ENCODE measurements at places on chromosomes 1 and 21.
A peak's percentile ranks its signal among the peaks of the same experiment; 100 is the strongest.

GRCh38 chr1:241947354-241947753, 10.2 kb upstream of the BECN2 start:
- no peaks in the 10 kb centered on the region for H3K27me3 ChIP-seq
- H3K4me3 ChIP-seq: no peak overlapping the region
- no peaks in the 10 kb centered on the region for H3K36me3 ChIP-seq
- H3K4me1 ChIP-seq: no peaks in the 10 kb centered on the region
- H3K27ac ChIP-seq: no peak overlapping the region

DNA sequence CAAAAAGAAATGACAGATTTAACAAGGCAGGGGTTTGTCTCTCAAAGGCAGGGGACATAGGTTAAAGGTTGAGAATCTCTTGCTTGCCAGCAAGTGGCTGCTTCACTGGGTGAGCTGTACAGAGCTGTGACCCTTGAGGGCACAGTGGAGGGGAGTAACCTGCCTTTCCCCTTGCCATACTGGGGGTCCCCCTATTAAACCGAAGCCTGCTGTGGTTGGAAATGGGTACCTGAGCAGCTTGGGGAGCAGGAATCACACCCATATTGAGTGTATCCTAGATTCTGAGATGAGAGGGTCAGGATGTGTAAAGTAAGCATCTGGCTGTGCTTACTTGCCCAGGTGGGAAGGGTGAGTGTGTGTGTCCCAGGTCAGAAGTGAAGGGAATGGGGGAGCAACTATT, 31.8 kb downstream of the WNT4 start:
- H3K27me3 ChIP-seq: no peaks in the 10 kb centered on the region
- H3K36me3 ChIP-seq: peaks cover 49% of the 10 kb centered on the region
- no peak for DNase-seq
- H3K27ac ChIP-seq: no peak overlapping the region

- peaks cover 4% of the 10 kb centered on the region for H3K4me1 ChIP-seq
- DNase-seq: no peak
- H3K4me3 ChIP-seq: no peak overlapping the region
- no peak overlapping the region for H3K27ac ChIP-seq
- no peaks in the 10 kb centered on the region for H3K27me3 ChIP-seq
- H3K36me3 ChIP-seq: no peaks in the 10 kb centered on the region
Measured at GRCh38 chr1:59156051-59156450, 140.8 kb upstream of the FGGY start.

- H3K27me3 ChIP-seq: no peaks in the 10 kb centered on the region
- H3K36me3 ChIP-seq: no peaks in the 10 kb centered on the region
- H3K27ac ChIP-seq: no peak overlapping the region
- no peak overlapping the region for H3K4me3 ChIP-seq
- H3K4me1 ChIP-seq: no peaks in the 10 kb centered on the region
Measured at GRCh38 chr1:24207709-24208108, 20.6 kb upstream of the IFNLR1 start.

DNA sequence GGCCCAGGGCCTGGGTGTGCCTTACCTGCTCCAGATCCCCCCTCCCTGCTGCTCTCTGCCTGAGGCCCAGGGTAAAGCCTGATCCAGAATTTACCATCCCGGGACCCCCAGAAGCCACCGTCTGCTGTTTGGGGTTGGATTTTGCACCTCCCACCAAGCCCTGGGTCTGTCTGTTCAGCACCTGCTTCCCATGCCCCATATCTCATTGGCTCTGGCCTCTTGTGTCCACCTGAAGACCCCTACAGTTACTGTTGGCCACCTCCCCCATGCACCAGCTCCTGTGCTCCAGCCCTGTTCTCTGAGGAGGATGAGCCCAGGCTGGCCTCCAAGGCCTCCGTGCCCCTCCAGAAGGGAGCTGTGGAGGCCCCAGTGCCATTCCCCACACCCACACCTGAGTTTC, 113.9 kb downstream of the GRIK3 start:
- DNase-seq: no peak
- no peaks in the 10 kb centered on the region for H3K36me3 ChIP-seq
- no peak overlapping the region for H3K4me3 ChIP-seq
- no peaks in the 10 kb centered on the region for H3K4me1 ChIP-seq

DNA sequence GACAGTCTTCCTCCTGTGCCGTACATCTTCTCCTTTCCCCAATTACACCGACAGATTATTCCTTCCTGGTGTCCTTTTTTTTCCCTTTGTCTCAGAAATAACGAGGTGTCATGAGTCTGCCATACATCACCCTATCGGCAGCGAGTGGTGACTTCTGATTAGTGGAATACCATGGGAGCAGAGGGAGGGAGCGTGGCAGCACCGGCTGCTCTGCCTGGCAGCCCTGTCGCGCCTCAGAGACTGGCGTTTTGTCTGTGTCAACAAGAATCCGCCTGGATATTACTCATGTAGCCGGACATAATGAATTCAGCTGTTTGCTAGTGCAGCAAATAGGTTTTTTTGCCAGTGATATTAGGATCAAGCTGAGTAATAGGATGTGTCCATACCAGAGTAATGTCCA, 51.8 kb downstream of the UTP25 start:
- H3K4me1 ChIP-seq: no peaks in the 10 kb centered on the region
- peaks cover 16% of the 10 kb centered on the region for H3K27me3 ChIP-seq
- DNase-seq: no peak
- H3K4me3 ChIP-seq: no peak overlapping the region
- H3K27ac ChIP-seq: no peak overlapping the region

- H3K36me3 ChIP-seq: no peaks in the 10 kb centered on the region
- no peaks in the 10 kb centered on the region for H3K27me3 ChIP-seq
- H3K27ac ChIP-seq: no peak overlapping the region
- peaks cover 46% of the 10 kb centered on the region for H3K4me1 ChIP-seq
Measured at GRCh38 chr1:24849672-24850295, 80.3 kb downstream of the RUNX3 start.

DNA sequence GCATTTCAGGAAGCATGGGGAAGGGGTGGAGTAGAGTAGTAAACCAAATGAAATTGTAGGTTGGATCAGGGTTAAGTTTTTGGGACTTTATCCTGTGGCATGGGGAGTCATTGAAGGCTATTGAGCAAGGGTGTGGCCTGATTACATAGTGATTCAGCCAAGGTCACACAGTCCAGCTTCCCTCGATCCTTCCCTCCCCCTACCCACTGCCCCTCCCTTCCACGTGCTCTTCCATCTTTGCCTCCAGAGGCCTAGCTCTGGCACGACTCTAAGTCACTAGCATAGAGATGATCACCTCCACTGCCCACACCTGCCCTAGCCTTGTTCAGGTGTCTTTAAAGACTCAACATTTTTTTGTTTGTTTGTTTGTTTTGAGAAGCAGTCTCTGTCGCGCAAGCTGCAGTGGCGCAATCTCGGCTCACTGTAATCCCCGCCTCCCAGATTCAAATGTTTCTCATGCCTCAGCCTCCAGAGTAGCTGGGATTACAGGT, 37.2 kb upstream of the SLC9A1 start:
- H3K27ac ChIP-seq: no peak overlapping the region
- no peaks in the 10 kb centered on the region for H3K27me3 ChIP-seq
- H3K36me3 ChIP-seq: no peaks in the 10 kb centered on the region

DNA sequence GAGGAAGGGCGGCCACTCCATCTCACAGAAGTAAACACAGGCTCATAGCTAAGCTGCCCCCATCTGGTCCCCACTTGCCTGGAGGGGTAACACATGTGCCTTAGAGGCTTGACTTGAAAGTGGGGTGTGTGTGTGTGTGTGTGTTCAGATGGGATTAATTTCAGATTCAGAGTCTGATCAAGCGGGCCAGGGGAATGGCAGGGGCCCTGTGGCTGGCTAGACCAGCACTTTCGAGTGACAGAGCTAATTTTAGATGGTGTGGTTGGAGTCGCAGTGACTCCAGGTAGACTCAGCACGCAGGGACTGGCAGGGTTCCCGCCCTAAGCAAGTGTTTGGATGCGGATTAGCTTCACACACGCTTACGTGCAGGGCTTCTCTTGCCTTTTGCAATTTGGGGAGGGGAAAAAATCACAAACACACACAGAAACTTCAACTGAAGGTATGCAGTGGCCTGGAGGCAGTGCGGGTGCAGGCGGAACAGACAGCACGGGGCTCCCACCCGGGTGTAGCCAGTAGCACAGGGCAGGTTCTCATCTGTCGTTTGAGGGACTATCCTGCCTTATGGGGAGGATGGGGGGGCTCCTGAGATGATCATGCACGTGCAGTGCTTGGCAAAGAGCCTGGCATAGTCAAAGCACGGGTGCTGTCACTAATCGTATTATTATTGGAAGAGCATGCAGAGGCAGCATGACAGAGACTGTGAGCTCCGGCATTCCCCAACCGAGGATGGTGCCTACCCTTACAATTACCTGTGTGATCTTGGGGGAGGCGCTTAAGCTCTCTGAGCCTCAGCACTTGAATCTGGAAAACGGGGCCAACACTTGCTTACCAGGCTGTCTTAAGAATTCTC, 1.3 kb downstream of the EDN2 start:
- no peak overlapping the region for H3K4me3 ChIP-seq
- peaks cover 9% of the 10 kb centered on the region for H3K4me1 ChIP-seq
- no peaks in the 10 kb centered on the region for H3K27me3 ChIP-seq
- no peak for DNase-seq
- no peak overlapping the region for H3K27ac ChIP-seq

- no peaks in the 10 kb centered on the region for H3K27me3 ChIP-seq
- DNase-seq: no peak
- no peaks in the 10 kb centered on the region for H3K4me1 ChIP-seq
Measured at GRCh38 chr1:162230096-162230495, 146.6 kb downstream of the SPATA46 start.

DNA sequence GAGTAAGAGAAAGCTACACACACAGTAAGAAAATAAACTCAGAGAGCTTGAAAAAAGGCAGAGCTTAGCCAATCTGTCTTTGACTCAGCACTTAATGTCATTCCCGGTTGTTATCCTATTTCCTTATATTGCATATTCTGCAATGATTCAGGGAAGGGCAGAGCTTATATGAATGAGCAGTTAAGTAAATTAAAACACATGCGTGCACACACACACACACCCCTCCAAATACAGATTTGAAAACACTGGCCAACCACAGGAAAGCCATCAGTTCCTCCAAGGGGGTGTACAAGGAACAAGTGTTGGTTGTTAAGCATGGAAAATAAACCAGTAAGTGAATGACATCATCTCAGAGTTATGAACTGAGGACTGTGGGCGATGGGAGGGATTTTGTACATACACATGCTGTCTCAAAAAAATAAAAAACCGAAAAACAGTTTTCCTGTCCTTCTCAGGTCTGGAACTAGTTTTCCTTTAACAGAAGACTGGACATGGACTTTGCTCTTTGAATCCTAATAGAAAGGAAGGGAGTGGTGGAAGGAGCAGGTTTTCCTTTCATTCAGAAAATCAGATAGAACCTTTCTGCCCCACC, 1.0 kb downstream of the IQGAP3 start:
- no peaks in the 10 kb centered on the region for H3K27me3 ChIP-seq
- H3K4me1 ChIP-seq: peaks cover 21% of the 10 kb centered on the region
- peak; percentile 28 for DNase-seq
- peak overlapping the region; percentile 71 for H3K4me3 ChIP-seq
- no peak overlapping the region for H3K27ac ChIP-seq

- DNase-seq: no peak
- H3K4me3 ChIP-seq: no peak overlapping the region
- H3K27me3 ChIP-seq: peaks cover 6% of the 10 kb centered on the region
- H3K36me3 ChIP-seq: no peaks in the 10 kb centered on the region
Measured at GRCh38 chr1:6956488-6957159, 171.4 kb downstream of the CAMTA1 start.

DNA sequence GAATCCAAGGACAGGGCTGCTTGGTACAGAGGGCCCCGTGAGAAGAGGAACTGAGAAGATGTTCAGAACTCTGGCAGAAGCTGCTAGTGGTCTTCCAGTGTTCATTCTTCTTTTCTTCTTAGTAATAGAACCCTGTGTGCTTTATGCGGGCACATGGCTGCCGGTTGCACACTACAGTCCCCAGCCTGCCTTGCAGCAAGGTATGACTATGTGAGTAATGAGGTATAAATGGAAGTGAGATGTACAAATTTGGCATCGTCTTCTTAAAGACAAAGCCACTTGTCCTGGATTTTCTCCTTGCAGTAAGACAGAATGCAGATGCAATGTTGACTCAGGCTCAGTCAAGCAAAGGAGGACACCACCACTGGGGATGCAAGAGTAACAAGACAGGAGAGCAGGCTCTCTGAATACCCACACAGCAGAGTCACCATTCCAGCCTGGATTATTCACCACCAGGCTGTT, 15.0 kb upstream of the ATP1B1 start:
- no peak overlapping the region for H3K4me3 ChIP-seq
- H3K4me1 ChIP-seq: peaks cover 4% of the 10 kb centered on the region
- no peaks in the 10 kb centered on the region for H3K36me3 ChIP-seq
- DNase-seq: no peak

DNA sequence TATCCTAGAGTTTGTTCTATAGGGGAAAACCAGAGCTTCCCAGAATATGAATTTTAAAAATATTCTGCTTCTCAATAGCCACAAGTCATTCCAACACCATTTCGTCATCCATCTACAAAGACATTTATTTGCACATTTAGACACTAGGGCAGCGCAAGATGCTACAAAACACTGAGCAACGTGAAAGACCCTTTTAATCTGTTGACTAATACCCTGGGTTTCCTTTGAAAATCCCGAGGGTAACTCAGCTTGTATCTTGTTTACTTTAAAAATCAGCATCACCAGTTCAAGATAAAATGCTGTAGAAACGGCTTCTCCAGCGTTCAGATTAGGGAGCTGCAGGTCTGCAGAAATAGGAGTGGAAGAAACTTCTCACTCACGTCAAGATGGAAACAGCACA, 13.5 kb downstream of the PDPN start:
- H3K36me3 ChIP-seq: no peaks in the 10 kb centered on the region
- no peak for DNase-seq
- H3K4me1 ChIP-seq: no peaks in the 10 kb centered on the region
- no peak overlapping the region for H3K27ac ChIP-seq
- peaks cover 42% of the 10 kb centered on the region for H3K27me3 ChIP-seq

- H3K4me1 ChIP-seq: peaks cover 51% of the 10 kb centered on the region
- H3K4me3 ChIP-seq: peak overlapping the region; percentile 93
- peak; percentile 92 for DNase-seq
- no peaks in the 10 kb centered on the region for H3K27me3 ChIP-seq
Measured at GRCh38 chr1:67686267-67687197, 1.5 kb downstream of the GADD45A start.

DNA sequence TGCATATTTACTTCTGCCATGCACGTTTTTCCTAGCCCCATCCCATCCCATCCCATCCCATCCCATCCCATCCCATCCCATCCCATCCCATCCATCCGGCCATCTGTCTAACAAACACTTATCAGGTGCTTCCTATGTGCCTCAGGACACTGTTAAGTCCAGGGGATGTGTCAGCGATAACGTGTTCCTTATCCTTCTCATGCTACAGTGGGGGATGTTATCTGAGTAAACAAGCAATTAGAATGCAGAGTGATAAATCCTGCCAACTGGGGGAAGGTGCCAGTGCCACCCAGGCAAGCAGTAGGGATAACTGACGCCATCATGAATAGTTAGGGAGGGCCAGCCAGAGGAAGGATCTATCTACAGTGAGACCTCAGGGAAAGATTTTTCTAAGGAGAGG, 304.2 kb downstream of the CAMTA1 start:
- no peaks in the 10 kb centered on the region for H3K27me3 ChIP-seq
- no peak overlapping the region for H3K4me3 ChIP-seq
- H3K36me3 ChIP-seq: no peaks in the 10 kb centered on the region
- H3K27ac ChIP-seq: no peak overlapping the region
